ENCODE measurements at places on chromosomes 16 and 17. TPM values are rescaled to one million over a fixed set of nuclear protein-coding genes. Genes with fewer than 3 reads are reported as not detected.

The KRTAP3-1 gene
- total RNA-seq = not detected

- DNase-seq = no peak
These were observed 193.6 kb downstream of the CDH8 start for GRCh38 chr16:61842666-61843065.

GRCh38 chr17:71168053-71168741 lies 952.6 kb upstream of the SOX9 start:
- no peak for DNase-seq

DNA sequence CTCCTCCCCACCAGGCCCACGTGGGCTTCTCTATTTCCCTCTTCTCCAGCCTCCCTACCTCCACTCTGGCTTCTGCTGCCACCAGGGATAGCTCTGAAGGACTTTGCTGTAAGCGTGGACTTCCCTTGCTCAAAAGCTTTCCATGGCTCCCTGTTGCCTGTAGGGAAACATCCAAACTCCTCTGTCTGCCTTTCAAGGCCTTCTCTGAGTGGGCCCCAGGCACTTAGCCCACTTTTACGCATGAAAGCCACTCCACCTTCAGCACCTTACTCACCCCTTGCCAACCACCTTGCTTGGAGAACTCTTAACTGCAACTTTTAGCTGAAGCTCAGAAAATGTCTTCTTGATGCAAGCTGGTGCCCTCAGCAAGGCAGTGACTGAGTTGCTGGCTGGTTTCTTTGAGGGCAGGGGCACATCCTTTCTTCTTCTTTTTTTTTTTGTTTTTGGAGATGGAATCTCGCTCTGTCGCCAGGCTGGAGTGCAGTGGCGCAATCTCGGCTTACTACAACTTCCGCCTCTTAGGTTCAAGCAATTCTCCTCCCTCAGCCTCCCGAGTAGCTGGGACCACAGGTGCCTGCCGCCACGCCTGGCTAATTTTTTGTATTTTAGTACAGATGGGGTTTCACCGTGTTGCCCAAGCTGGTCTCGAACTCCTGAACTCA lies 52.0 kb upstream of the DLX4 start:
- DNase-seq = no peak

DNA sequence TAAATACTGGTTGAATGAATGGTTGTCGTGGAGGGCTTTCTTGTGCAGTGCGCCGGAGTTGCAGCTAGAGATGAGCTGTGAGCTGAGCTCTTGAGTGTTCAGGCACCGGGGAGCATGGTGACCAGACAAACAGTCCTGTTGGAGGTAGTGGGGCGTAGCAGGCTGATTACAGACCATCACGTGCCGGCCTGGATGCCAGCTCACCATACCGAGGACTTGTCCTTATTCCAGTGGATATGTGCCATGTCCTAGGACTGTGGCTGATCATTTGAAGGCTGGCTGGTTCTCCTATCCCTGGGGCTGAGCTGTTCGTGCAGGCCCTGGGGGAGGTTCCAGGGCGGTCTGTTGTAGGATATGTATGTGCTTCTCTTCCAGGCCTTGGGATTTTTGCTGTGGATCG lies 60.0 kb downstream of the ABCC1 start:
- no peak for DNase-seq

The AIPL1 gene
- total RNA-seq = not detected

DNA sequence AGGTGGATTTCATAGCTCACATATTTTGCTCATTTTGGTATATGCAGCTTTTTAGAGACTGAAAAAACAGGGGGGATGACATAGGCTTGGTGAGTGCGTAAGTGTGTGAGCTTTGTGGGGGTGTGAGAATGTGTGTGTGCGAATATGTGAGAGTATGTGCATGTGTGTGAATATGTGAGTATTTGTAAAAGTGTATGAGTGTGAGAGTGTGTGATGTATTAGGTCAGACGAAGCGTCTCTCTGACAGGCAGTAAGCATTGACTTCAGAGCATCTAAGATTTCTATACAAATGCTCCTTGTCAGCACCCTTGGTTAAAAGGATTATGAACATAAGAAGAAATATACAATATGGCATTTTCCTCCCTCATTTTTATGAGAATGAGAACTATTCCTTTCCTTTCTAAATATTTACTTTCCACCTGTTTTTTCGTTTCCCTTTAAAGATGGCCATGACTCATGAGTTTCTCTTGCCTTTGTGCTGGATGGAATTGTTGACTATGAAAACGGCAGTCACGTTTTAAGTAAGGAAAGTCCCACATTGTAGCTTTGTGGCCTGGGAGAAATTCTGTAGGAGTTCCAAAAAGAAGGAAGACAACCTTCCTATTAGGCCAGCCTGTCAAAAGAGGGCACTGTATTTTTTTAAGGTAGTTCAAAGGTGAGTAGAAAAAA lies 276.4 kb downstream of the FOXL1 start:
- peak; percentile 59 for DNase-seq
